NCI-H1105 treated with DMSO at 0.1 percent for 48 hours (cell line): ENCODE measurements at places on chromosomes 13 and 19.
A peak's percentile ranks its signal among the peaks of the same experiment; 100 is the strongest.

- DNase-seq, result no peak
Observed at GRCh38 chr13:80096383-80096782, 244.5 kb downstream of the SPRY2 start.

DNA sequence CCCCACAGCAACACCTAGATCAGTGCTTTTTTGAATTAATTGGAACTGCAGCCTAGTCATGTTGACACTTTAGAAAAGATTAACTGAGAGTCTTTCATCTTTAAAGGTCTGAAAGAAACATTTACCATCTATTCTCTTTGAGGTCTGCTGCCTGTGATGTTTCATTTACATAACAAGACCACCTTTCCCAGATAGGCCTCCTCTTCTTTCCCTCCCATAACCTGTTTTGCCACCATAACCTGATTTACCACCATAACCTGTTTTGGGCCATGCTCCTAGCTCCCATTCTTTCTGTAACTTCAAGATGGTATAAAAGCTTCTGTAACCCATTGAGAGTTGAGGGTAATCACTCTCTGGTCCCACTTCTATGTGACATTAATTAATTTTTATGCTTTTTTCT is 320.8 kb downstream of the PCDH20 start:
- no peak for DNase-seq

DNA sequence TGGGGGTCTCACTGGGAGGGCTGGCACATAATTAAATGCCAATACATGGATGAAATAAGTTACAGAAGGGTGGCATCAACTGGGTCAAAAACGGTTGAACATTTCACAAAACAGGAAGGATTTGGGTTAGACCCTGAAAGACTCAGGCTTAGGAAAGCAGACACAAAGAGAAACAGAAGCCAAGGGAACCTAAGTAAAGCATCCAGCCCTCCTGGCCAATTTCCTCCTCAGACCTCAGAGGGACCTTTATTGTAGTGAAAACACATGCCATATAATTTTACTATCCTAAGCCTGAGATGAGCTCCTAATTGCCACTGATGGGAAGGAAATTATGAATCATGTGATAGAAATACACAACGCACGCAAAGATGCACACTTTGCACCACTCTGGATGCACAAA is 12.1 kb upstream of the CEACAM3 start:
- no peak for DNase-seq

- DNase-seq, result no peak
Observed at GRCh38 chr13:65679240-65679639, 1550.9 kb downstream of the PCDH9 start.

DNA sequence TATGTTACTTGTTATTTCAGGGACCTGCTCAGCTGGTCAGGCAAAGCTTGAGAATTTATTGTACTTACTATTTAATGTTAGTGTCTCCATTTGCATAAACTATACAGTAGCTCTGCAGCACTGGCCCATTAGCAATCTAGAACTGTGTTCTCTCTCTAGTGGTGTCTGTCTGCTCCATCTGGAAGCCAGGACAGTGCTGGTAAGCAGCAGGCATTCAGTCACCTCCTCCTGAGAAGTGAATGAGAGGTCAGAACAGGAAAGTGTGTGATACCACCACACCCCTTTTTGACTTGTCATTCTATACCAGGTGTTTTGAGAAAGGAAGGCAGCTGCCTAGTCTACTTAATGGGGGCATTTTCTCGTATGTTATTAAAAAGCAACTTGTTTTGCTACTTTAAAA is 3.9 kb downstream of the COG3 start:
- DNase-seq, result no peak

DNA sequence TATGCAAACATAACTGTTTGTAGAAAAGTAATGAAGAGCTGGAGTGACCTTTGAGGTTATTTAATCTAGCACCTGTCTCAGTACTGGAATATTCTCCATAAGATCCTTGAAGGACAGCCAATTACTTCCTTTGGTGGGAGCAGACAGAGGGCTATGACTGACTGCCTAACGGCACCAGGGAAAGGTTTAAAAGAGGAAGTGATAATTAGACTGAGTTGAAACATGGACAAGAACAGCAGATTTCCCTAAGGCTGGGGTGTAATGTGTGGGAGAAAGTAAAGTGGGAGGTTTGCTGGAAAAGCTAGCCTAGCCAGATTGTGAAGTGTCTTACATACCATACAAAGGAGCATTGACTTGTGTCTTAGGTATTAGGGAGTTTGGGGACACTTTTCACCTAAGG is 191.3 kb upstream of the PCDH9 start:
- DNase-seq, result peak; percentile 8

DNA sequence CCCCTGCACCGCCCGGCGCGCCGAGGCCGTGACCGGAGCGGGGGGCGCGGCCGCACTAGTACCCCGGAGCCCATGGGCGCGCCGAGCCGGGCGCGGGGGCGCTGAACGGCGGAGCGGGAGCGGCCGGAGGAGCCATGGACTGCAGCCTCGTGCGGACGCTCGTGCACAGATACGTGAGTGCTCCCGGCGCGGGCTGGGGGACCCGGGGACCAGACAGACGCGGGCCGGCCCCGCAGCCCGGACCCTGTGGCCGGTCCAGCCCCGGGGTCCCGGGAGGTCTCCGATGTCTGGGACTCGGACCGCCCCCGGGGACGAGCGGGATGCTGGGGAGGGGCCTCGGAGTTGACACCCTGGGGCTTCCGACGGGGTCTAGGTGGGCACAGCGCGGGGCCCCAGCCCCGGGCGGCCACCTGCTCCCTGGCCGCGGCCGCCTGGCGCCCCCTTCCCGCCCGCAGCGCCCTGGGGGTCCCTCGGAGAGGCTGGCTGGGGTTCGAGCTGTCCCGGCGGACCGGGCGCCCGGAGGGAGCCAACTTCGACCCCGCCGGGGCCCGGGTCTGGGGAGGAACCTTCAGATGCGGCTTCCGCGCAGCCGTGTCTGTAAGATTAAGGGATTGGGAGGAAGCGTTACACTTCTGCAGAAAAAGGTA is 568 bp downstream of the ATP11A start:
- DNase-seq, result peak; percentile 39

GRCh38 chr13:20414546-20415305 is 110.9 kb downstream of the CRYL1 start:
- DNase-seq, result no peak
